ENCODE measurements at places on chromosomes 4 and X.

- no peak for DNase-seq
These were observed 201.5 kb upstream of the JADE1 start for GRCh38 chr4:128608006-128608405.

DNA sequence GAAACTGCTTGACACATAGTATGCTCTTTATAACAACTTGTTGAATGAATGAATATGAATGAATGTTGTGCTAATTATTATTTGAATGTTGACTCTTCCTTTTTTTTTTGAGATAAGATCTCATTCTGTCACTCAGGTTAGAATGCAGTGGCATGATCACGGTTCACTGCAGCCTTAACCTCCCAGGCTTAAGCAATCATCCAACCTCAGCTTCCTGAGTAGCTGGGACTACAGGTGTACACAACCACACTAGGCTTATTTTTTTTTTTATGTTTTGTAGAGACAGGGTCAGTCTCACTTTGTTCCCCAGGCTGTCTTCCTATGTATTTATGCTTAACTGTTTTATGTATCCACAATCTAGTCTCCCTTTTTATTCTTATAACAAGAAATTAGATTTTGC is 114.7 kb upstream of the WDFY3 start:
- DNase-seq = no peak

DNA sequence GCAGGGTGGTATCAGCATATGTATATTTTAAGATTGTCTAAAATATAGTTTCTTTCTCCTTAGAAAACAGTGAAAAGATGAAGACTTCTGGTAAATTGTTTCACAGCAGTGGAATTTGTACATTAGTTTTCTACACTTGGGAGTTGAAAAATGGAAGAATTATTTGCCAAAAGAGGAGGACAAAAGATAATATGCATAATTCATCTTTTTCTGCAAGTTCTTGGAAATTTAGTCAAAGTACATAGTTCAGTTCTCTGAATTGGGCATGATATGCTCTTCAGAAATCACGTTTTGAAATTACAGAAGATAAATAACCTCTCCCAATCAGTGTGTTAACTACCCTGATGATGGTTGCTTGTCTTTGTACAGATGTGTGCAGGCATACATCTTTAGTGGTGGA is 47.0 kb downstream of the RBPJ start:
- no peak for DNase-seq

DNA sequence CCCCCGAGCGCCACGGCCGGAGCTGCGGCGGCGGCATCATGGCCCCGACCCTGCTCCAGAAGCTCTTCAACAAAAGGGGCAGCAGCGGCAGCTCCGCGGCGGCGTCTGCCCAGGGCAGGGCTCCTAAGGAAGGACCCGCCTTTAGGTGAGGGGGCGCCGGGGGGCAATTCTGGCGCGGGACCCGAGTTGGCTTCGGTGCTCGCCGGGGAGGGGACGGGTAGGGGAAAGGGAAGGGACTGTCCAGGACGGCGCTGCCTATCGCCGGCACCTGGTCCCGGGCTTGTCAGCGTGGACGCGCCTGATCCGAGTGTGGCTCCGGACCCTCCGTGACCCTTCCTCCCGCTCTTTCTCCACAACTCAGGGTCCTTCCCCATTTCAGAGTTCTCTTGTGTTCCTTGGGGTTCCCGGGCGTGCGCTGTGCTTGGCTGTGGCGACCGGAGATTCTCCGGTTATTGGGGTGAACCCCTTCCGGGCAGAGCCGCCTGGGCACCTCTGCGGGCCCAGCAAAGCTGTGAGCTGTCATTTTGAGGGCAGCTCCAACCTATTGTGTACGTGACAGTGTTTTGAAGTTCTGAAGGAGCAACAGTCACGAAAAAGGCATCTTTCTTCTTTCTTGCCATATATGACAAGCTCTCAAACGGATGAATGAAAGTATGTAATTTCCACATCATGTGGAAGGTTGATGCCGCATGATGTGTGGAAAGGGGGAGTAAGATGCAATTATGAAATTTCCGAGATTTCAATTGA is 522 bp downstream of the FNIP2 start:
- peak; percentile 82 for DNase-seq

- no peak for DNase-seq
These were observed 236.7 kb downstream of the FRAS1 start for GRCh38 chr4:78293821-78294301.

DNA sequence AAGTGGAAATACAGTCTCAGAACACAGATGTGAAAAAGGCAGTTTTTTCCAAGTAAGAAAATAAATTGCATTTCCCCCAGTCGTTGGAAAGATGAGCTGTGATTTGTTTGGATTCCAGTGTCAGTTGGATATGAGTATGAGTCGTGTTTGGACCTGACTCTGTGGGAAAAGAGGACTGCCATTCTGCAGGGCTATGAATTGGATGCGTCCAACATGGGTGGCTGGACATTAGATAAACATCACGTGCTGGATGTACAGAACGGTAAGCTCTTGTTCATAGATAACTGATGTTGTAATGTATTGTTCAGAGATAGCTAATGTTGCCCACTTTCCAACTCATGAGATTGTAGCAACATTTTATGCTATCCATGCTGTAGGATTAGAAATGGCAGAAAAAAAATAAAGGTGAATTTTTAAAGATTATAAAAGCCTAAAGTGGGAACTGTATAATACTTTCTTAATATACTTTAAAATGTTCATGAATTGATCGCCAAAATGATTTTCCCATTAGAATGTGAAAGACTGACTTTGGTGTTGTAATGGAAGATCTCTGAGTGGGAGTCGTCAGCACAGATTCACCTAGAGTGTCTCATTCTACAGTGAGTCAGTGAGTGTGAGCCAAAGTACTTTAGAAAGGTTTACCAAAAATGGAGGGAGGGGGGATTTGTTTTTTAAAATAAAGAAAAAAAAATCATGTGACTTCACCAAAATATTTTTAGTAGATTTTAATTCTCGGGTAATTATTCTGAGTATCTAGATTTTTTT is 178.7 kb downstream of the DCTD start:
- DNase-seq = no peak

GRCh38 chr4:1783970-1784369 is 9.1 kb upstream of the FGFR3 start:
- no peak for DNase-seq

DNA sequence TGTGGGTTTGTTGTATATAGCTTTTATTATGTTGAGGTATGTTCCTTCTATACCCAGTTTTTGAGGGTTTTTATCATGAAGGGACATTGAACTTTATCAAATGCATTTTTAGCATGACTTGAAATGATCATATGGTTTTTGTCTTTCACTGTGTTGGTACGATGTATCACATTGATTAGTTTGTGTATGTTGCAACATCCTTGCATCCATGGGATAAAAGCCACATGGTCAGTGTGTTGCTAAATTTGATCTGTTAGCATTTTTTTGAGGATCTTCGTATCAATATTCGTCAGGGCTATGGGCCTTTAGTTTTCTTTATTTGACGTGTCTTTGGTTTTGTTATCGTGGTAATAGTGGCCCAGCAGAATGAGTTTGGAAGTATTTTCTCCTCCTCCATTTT is 11.3 kb upstream of the BLTP1 start:
- DNase-seq = no peak

- DNase-seq = no peak
These were observed 154.4 kb downstream of the SHROOM3 start for GRCh38 chr4:76589402-76589801.

GRCh38 chrX:314781-315595 is 3.6 kb downstream of the GTPBP6 start:
- DNase-seq = peak; percentile 62

GRCh38 chrX:120286733-120287512 is 24.3 kb downstream of the TMEM255A start:
- DNase-seq = no peak

DNA sequence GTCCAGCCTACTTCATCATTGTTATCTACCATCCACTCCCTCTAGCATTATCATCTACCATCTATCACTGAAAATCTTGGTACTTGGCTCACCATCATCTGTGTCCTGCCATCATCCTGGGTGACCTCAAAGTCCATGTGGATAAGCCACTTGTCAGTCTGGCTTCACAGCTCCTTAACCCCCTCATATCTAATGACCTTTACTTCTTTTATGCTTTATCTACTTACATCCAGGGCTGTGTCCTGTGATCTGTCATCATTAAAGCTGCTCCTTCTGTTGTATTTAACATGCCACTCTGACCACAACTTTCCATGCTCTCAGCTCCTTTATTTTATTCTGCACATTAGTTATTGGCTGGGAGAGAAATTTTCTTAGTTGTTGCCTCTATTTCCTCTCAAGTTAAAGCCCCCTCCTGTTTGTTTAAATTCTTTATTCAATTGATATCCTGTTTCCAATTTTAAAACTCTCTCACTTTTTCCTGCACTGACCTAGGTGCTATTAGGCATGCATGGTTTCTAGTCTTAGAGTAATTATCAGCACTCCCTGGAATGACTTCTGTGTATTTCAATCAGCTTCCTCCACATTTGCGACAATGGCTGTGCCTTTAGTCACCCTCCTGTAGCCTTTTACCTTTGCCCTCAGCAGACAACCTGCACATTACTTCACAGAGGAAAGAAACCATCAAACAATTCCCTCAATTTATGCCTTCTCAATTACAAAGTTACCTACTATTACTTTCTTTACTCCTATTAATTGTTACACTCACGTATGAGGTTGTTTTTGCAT is 8.1 kb upstream of the FABP2 start:
- DNase-seq = no peak

- DNase-seq = no peak
These were observed 48.6 kb downstream of the DCLK2 start for GRCh38 chr4:150126864-150127203.

GRCh38 chr4:147714575-147715401 is 17.1 kb upstream of the ARHGAP10 start:
- DNase-seq = no peak

- DNase-seq = no peak
These were observed 27.5 kb upstream of the GYG2 start for GRCh38 chrX:2801223-2801622.

- DNase-seq = no peak
These were observed 5.8 kb downstream of the WAS start for GRCh38 chrX:48689208-48689920.

GRCh38 chr4:4491396-4491893 is 50.4 kb downstream of the STX18 start:
- DNase-seq = no peak

GRCh38 chr4:24382381-24382780 is 202.0 kb downstream of the DHX15 start:
- no peak for DNase-seq

DNA sequence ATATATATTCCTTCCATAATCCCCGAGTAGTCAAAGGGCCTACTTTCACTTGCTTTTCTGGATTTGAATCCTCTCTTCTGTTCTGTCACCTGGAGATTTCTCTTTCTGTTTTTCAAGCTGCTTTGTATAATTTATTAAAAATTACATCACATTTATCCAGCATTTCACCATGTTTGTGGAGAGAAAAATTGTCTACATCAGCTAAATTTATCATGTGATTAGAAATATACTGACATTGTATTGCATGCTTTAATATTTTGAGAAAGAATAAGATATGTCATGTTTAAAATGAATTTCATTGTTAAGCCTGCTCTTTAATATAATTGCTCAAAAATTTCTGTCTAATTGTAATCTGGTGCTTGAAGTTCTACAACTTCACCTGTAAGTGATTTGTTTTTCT is 323.1 kb upstream of the DKK2 start:
- no peak for DNase-seq

DNA sequence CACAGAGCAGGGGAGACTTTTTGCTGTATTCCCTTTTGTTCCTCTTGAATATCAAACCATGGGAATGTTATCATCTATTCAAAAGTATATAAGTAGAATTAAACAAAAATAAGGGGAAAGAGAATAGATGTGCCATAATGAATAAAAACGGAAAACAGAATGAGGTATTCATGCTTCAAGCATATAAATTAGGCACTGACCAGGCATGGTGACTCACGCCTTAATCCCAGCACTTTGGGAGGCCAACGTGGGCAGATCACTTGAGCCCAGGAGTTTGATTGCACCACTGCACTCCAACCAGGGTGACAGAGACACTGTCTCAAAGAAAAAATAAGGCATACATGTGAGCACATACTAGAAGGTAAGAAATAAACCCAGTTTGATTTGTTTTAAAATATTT is 16.3 kb upstream of the NEUROG2 start:
- DNase-seq = no peak

DNA sequence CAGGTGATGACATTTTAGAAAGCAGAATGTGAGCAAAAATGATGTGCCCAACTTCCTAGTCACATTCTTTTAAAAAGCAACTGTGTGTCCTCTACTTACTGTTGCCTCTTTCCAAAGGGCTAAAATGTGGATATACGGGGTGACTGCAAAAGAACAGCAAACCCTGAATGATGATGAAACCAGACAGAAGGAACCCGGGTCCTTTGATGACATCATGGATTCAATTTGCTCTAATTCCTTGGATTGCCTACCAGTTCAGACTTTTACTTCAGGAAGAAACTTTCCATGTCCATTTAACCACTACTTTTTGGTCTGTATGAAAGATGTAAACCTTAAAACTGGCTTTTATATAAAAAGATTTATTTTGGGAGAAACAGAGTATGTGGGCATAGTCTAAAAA is 190.9 kb upstream of the MAB21L2 start:
- DNase-seq = no peak

DNA sequence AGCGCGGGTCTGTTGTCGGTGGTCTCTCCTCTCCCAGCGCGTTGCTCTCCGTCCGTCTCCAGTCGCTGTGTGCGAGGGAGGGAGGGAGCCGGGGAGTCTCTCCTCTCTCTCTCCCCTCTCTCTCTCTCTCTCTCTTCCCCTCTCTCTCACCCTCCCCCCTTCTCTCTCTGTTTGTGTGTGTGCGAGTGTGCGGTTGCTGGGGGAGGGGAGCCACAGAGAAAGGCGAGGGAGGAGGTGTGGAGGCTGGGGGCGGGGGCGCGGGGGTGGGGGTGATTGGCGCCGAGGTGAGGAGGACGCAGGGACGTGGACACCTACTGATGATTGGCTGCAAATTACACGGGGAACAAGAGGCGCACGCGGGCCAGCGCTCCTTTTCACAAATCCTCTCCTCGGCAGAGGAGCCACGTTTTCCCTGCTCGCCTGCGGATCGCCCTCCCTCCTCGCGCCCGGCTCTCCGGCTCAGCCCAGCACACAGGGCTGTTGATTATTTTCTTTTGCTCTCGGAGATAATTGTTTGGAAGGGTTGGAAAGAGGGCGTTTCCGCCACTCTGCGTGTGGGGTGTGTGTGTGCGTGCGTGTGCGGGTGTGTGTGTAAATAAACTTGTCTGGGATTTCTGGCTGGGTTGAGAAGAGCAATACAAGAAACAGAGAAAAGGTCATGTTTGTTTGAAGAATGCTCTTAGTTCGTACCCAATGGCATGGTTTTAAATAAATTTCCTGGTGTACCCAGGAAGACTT is at the start of gene CXXC4:
Gene CXXC4, minus strand, starts transcription at position 73 of the 738 bp plus-strand sequence. CDS start 3,092 bp downstream, outside the sequence.
- DNase-seq = peak; percentile 88

GRCh38 chr4:40327340-40327739 is 7.8 kb upstream of the CHRNA9 start:
- no peak for DNase-seq

- peak; percentile 56 for DNase-seq
These were observed 20.3 kb upstream of the FAM9C start for GRCh38 chrX:13064599-13065143.

GRCh38 chr4:23775694-23776093 is 114.2 kb downstream of the PPARGC1A start:
- DNase-seq = no peak
